ENCODE measurements at places on chromosomes 4 and X.

DNA sequence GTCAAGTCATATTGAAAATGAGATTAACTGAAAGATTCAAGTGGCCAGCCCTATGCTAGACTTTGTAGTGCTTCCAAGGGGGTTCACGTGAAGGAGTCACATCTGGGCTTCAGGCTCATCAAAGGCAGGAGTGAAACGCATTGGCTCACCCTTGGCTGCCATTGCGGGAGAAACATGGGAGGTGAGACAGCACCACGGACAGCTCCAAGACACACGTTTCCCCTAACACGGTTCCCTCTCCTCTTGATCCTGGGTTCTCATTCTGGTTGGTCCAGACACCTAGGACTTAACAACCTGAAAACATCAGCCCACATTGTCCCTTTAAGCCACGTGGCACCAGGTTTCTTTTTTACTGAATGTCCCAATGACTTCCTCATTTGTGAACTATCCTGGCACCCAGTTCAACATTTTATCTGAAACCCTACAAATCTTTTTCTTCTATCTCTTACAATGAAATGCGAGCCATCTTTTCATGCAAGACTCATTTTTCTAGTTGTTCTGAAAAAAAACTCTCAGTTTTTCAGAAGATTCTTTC, 279.0 kb upstream of the VCX3A start:
- DNase-seq, result no peak

DNA sequence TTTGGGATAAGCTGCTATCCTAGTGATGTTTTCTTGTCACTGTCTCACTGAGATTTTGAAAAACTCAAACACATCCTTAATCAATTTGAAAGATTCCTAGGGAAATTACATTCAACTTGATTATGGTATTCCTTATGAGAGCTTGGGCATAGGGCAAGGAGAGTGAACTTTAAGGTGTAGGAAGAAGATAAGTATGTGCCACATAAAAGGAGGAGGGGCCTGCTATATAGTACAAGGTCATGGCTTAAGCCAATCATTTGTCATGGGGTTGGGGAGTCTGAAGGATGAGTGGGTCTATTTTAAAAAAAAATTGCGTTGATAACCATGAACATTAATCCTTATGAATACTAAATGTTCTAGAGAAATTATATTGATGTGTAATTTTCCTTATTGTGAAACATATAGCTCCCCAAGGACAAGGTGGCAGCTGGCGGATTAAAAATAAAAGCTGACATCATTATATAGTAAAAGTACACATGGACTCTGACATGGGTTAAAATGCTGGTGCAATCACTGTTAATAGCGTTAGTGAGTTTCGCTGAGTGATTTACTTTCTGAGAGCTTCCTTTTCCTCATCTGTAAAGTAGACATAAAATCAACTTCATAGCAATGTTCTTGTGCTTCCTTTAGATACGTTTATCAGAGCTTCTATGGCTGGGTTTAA, 17.4 kb downstream of the GALNT7 start:
- DNase-seq, result no peak

DNA sequence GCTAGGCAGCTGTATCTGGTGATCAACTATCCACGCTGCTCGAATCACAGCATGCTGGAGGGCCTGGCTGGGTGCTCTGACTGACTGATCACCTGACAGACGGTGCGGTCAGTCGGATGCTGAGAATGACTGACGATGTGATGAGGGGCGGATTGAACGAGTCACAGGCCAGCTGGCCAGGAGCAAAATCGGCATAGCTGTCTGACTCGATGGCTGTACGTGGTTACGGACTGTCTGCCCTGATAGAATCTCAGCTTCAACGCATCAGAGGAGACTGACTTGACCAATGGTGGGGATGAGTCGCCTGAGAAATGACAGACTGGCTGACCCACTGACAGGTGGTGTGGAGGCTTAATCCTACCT, 1.0 kb upstream of the SUV39H1 start:
- DNase-seq, result no peak

- no peak for DNase-seq
Observed at GRCh38 chrX:108309144-108309543, 129.1 kb downstream of the COL4A6 start.

- no peak for DNase-seq
Observed at GRCh38 chr4:74415602-74416300, 29.2 kb upstream of the AREG start.

GRCh38 chr4:124641715-124642381, 70.7 kb downstream of the ANKRD50 start:
- no peak for DNase-seq

GRCh38 chrX:19893727-19894126, 6.3 kb upstream of the SH3KBP1 start:
- no peak for DNase-seq

DNA sequence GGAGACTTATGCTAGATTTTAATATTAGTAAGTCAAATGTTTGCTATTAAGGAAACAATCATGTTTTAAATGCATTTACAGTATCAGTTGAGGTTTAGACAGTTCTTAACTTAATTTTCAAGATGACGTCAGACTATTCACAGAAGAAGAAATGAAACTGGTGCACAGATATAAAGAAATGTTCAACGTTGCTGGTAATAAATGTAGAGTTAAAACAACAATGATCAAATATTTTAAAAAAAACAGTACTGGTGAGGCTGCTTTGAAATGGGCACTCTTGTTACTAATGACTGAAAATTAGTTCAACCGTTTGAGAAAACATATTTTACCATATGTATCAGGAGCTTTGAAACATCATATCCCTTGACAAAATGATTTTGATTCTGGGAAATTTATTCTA, 44.2 kb downstream of the ABHD18 start:
- no peak for DNase-seq

DNA sequence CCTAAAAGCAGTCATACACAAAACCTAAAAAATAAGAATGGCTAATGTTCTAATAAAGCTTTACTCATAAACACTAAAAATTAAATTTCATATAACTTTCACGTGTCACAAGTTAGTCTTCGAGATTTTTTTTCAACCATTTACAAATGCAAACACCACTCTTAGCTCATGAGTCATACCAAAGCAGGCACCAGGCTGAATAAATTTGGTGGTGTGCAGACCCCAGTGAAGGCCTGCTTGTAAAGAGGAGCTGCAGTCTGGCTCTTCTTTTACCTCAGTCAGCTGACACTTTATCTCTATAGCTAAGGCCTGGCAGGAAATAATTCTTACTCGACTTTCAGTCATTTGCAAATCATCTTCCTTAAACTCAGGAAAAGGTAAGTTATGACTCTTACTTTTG, 37.4 kb downstream of the CLOCK start:
- no peak for DNase-seq

DNA sequence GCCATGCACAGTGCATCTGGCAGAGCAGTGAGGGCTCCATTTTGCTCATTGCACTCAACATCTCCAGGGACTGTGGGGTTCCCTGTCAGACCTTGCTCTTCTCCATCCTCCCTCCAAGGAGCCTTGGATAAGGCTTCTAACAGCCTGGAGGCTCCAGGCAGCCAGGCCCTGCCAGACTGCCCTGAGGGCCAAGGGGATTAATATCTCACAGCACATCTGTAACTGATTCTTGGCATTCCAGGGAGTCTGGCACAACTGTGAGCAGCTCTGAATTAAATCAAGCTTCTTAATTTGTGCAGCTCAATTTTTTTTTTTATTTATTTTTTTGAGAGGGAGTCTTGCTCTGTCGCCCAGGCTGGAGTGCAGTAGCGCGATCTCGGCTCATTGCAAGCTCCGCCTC, 224.5 kb upstream of the PGRMC2 start:
- DNase-seq, result no peak

DNA sequence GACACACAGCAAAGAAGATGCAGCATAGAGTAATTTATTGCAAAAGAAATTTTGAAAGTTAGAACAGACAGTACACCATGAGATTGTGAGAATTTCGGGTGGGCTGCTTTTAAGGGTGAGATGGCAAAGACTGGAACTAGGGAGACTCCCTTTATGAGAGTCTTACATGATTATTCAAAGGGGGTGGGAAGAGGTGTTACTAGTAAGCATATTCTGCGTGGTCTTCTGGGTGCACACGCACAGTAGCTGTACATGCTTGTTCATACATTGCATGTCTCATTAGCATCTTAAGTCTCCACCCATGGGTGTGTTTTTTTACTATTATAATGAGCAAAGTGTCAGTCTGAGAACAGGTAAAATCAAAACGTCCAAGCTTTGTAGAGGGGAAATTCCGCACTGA, 49.4 kb upstream of the USP38 start:
- no peak for DNase-seq

- no peak for DNase-seq
Observed at GRCh38 chr4:15381806-15382338, 46.0 kb upstream of the C1QTNF7 start.

DNA sequence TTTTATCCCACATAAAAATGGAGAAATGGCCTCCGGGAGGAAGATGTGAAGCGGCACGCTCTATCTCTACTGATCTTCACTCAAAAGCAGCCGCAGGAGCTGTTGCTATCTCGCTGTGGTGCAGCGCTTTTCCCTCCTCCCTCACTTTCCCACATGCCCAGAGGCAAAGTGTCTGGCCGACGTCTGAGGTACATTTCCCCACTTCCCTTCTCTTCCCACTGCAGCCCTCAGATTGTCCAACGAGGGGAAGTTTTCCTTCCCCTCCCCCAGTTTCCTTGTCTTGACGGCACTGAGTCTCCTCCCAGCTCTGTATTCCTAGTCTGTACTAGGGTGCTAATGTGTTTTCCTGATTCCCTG, 660 bp upstream of the COL25A1 start:
- no peak for DNase-seq

GRCh38 chrX:51891821-51892551, 1.4 kb upstream of the MAGED1 start:
- no peak for DNase-seq

GRCh38 chr4:102312417-102312816, 32.9 kb downstream of the SLC39A8 start:
- DNase-seq, result no peak

DNA sequence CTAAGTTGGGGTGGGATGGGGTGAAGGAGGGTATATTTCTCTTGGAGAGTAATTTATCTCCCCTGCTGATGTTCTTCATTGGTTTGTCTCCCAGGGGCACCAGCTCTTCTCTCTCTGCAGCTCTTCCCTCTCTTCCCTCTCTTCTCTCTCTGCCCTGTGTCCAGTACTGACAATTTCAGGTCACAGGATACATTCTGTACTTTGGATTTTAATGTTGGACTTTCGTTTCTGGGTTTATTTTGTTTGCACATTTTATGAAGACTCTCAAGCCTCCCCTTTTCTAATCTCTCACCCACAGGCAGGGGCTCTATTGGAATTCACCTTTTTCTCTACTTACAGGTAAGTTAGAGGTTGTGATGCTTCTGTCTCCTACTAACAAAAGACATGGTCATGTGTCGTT, 165.5 kb downstream of the CPEB2 start:
- DNase-seq, result no peak

- no peak for DNase-seq
Observed at GRCh38 chr4:142156256-142156655, 519.9 kb downstream of the IL15 start.

DNA sequence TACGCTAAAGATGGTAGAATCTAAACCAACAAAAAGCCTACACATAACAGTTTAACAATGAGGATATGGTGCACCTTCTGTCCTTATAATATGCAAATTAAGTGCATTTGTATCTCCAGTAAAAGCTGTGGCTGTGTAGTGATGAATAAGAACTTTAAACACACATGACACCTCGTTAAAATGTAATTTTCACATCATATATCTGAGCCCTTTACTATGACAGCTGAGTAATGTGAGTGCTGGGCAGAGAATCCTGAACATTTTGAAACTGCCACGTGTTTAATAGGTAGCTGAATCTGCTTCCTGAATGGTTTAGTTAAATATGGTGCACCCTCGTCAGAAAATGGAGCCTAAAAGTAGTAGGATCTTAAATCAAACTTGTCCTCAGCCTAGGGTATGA, 540.8 kb downstream of the ADGRL3 start:
- DNase-seq, result no peak
